ENCODE measurements at places on chromosomes 7 and 10.

GRCh38 chr7:1555046-1555812 lies 776 bp downstream of the TMEM184A start:
- no peak for DNase-seq

DNA sequence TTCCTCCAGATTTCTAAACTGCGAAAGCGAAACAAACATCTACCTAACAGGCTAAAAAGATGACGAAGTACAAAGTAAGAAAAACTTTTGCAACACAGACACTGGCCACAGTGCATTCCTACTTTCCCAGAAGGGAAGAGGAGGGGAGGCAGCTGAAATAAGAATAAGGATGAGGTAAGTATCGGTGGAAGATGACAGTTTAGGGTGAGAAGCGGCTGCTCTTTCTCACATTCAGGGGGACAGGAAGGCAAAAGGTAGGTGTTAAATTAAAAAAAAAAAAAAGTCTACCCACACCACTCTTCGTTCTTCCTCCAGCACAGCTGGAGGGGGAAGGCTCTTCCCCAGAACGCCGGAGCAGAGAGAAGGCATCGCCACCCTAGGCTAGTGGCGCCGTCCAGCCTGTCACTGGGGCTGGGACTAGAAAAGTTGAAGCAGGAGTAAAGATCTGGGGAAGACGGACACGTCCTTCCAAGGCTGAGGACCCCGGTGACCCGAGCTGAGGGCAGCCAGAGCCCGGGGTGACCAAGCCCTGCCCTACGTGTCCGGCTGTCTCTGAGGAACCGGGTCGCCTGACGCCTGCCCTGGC lies 846 bp downstream of the DNAJC1 start:
- DNase-seq = peak; percentile 31

DNA sequence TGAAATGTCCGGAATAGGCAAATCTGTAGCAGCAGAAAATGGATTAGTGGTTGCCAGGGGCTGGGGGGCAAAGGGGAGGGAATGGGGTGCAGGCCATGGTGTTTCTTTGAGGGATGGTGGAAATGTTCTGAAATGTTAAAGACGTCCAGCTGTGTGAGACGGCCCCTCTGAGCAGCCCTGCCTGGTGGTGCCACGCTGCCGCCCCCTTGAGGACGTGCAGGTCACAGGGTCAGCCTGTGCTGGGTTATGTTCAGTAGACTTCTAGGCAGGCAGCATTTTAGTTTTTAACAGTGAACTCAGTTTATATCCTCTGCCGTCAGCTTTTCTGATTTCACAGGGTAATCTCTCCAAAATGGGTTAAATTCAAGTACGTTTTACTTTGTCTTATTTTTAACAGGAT lies 9.4 kb downstream of the NUB1 start:
- DNase-seq = peak; percentile 38

- DNase-seq = peak; percentile 13
Measured at GRCh38 chr10:3963191-3963673, 178.2 kb upstream of the KLF6 start.

DNA sequence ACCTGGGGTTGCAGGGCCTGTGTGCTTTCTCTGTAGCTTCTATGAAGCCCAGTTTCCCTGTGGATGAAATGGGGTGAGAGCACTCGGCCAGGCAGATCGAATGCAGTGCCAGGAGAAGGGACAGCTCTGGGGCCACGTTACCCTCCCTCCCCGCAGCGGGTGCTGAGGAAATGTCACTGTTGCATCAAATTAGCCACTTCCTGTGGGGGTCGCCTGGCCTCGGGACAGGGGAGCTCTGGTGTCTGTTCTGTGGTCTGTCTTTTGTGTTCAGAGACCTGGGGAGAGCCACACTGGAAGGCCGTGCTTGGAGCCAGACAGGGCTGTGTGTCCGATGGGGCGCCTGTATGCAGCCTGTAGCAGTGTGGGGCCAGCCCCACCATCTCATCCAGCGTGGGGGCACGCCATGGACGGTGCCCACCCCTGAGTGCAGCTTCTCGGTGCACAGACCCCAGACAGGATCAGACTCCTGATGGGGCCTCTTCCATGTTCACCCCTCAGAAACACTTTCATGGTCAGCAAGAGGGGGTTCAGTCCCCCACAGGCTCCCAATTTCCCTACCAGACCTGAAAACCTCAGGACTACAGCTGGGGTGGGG lies 13.6 kb downstream of the TTYH3 start:
- DNase-seq = peak; percentile 38

GRCh38 chr10:114576132-114576487 lies 82.0 kb downstream of the ABLIM1 start:
- DNase-seq = no peak

- DNase-seq = no peak
Measured at GRCh38 chr7:69781412-69781846, 183.2 kb downstream of the AUTS2 start.

DNA sequence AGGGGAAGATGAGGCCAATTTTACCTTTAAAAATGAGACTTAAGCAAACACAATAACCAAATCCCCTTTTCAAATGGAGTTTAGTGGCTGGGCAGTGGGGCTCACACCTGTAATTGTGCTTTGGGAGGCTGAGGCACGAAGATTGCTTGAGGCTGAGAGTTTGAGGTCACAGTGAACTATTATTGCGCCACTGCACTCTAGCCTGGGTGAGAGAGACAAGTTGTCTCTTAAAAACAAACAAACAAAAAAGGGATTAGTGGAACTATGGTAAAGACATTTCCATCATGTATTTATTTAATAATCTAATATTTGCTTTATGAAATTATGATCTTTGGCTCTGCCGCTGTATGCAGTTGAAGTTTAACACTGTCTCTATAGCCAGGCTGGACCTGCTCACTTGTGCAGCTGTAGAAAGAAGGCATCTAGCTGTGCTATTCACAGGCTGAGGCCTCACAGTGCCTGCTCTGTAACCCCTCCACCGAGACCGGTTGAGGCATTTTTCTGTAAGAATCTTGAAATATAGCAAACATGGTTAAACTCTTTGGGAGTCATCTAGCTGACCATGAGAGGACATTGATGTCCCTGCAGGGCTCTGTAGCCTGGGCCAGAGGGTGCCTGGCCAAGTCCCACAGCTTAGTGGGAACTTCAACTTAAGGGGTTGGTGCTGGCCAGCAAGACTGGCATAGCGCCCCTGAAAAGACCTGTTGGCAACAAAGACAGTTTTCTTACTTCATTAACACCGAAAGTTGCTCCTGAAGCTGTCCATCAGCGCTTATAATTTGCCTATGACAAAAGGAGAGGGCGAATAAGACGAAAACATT lies 131.8 kb downstream of the BMPER start:
- DNase-seq = no peak

- no peak for DNase-seq
Measured at GRCh38 chr10:71590781-71591350, 128.7 kb downstream of the C10orf105 start.

GRCh38 chr10:12018438-12019282 lies 23.9 kb downstream of the UPF2 start:
- DNase-seq = no peak

- no peak for DNase-seq
Measured at GRCh38 chr10:21668831-21669230, 134.8 kb downstream of the MLLT10 start.

DNA sequence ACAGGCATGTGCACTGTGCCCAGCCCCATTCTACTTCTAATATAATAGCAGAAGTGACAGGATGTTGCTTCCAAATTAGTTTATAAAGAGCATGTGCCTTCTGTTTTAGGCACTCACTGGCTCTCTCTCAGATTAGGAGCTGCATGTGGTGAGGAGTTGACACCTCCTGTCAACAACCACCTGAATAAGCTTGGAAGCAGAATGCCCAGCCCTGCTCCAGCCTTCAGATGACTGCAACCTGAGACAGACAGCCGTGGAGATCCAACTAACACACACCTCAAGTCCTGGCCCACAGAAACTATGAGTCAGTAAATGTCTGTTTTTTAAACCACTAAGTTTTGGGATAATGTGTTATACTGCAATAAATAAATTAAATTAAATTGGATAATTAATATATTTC lies 54.5 kb downstream of the PARD3 start:
- no peak for DNase-seq

DNA sequence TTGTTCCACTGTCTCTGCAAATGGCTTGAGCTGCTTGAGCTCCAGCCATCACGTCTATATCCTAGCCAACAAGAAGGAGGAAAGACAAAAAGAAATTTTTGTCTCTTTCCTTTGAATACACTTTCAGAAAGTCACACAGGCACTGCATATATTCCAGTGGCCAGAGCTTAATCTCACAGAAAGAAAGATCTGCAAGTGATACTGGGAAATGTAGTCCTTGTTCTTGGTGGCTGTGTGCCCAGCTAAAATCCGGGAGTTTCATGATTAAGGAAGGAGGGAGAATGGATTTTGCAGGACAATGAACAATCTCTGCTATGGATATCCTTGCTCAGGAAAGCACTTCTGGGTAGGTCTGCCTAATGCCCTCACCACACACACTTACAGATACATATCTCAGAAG lies 19.5 kb upstream of the DLG5 start:
- DNase-seq = no peak

DNA sequence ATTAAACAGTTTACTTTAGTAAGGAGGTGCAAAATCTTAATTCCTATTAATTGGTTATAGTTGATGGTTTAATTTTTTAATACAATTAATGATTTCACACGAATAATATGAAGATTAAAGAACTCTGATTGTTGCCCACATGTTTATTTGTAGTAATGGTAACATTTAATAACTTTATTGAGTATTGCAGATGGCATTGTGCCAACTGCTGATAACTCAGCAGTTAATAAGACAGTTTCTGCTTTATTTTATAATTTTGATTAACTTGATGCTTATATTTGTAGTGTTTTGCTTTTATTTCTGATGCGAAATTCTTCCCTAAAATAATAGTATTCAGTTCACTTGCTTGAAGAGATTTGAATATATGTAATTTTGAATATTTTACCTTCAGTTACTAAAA lies 2.8 kb downstream of the DNAJB9 start:
- DNase-seq = no peak

DNA sequence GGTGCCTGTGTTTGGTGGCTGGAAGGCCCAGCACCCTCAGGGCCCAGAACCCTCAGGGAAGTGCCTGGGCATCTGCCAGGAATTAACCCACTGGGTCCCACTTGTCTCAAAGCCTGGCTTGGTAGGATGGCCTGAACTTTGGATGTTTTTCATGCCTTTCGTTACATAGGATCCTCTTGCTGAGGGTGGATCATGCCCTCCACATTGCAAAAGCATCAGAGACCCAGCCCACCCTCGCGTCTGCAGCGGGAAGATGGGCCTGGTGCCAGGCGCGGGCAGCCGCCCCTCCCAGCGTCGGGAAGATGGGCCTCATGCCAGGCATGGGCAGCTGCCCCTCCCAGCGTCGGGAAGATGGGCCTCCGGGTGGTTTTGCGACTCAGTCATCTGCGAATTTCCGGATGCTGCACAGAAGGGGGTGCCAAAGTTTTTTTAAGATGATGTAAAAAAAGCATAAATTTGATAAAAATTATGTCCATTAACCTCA lies 51.9 kb upstream of the PRKAR1B start:
- DNase-seq = no peak

DNA sequence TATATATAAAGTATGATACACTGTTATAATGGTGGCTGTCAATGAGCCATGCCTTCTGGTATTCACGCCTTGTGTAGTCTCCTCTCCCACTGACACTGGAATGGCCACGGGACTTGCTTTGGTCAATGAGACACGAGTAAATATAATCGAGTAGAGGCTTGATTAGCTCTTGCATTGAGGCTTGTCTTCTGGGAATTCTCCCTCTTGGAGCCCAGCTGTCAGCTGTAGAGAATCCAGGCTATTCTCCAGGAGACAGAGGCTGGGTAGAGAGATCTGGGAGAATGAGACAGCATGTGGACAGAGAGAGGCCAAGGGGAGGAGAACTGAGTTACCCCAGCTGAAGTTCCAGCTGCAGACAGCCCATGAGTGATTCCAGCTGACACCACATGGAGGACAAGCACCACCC lies 25.2 kb upstream of the PLCE1 start:
- no peak for DNase-seq

GRCh38 chr7:99719996-99720769 lies 14.8 kb downstream of the CYP3A7 start:
- no peak for DNase-seq

DNA sequence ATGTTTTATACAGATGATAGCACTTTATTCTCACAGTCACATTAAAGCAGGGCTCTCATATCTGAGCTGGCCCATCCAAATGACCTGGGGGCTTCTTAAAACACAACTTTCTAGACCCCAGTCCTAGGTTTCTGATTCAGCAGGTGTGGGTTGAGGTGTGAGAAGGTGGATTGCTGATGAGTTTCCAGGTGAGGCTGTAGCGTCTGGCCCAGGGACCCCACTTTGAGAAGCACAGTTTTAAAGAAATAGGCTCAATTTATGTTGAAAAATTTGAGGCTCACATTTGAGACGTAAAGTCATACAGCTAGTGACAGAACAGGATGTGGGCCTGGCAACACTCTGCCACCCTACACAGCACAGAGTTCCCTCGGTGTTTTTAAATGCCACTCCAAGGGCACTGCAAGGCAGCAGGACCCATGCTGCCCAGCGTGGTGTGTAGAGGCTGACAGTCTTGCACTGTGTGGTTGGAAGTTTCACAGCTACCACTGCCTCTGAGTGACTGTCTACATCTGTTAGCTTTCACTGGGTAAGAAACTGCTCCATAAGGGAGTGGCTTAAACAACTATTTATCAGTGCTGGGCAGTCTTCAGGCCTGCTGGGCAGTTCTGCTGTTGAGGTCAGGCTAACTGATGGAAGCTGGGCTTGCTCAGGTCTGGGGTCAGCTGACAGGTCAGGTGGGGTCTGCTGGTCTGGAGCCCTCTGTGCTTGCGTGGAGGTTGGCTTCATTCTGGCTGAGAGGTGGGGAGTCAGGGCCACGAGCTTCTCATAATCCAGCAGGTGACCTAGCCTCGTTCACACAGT lies 319.7 kb downstream of the CXCL12 start:
- no peak for DNase-seq

DNA sequence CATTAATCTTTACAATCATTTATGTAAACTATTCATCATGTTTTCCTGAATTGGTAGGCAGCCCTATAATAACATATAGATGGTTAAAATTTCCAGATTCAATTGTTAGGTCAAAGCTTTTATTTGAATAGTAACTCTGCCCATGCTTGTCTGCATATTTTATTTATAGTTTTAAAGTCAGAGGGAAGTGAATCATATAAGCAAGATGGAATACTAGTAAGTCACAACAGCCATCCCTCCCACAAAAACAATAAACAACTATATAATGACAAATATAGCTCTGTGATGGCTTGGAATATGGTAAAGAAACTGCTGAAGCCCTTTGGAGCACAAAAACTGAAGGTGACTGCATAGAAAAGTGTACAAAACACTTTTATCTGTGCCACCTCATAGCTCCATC lies 156.3 kb upstream of the TMEM106B start:
- no peak for DNase-seq

DNA sequence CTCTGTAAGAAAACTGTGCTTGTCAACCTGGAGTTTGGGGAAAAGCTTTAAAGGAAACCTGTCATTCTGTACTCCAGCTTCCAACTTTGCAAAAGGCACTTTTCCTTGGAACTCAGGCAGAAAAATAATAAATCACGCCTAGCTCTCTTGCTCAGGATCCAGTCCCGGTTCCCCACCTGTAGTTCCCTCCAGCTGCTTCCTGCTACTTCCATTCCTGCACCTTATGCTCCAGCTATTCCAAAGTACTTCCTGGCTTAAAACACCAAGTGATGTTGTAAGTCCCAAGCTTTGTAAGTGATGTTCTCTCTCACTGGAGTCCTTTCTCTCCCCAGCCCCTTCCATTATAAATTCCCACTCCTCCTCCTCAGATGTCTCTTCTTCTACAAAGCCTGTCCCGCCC lies 98.6 kb downstream of the GRM8 start:
- DNase-seq = no peak

All from CD4-positive, alpha-beta T cell treated with Interleukin-2 at 100 ng/mL for 4 hours (primary cell).